Putamen (tissue), 1 donor: ENCODE measurements at places on chromosomes 13 and 19.

DNA sequence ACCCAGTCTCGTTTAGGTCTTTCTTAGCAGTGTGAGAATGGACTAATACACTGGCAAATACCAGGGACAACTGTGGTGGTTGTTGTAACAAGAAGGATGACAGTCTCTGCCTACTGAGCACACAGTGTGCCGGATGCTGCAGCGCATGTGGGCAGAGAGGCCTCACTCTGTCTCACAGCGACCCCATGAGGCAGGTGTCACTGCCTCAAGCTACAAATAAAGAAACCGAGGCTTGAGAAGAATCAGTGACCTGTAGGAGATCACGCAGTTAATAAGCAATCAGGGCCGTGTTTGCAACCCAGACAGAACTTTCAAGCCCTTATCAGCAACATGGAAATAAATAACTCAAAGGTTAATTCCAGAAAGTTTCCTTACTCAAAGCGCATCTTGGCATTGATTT is 40.5 kb upstream of the GAS6 start:
- DNase-seq = peak; percentile 26

- no peak for DNase-seq
These were observed 182.9 kb downstream of the SLITRK6 start for GRCh38 chr13:85616275-85616674.

DNA sequence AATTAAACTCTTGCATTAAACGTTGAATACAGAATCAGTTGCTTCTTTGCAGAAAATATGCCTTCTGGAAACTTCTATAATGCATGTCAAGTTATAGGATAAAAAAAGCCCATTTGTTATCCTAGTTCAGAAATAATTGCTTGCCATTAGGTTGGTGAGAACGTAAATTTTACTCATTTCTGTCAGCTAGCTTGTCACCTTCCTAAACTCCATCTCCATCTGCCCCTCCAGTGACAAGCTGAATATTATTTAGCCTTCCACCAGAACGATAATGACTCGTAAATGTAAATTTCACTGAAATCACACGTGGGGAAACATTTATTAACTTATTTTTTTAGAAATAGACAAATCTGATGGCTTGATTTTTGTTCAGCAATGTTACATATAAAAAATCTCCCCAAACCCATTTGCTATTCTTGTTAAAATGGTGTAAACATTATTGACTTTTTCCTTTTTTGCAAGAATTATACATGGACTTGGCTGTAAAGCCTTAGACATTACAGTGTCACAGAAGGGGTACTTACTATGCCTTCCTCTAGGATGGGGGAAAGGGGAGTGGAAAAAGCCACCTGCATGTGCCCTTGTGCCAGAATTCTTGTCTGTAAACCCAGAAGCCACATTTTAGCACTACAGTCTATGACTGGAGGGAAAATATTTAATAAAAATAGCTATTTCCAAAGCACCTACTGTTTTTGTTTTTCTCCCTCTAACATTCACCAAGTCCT is 326.8 kb downstream of the OXGR1 start:
- DNase-seq = no peak

DNA sequence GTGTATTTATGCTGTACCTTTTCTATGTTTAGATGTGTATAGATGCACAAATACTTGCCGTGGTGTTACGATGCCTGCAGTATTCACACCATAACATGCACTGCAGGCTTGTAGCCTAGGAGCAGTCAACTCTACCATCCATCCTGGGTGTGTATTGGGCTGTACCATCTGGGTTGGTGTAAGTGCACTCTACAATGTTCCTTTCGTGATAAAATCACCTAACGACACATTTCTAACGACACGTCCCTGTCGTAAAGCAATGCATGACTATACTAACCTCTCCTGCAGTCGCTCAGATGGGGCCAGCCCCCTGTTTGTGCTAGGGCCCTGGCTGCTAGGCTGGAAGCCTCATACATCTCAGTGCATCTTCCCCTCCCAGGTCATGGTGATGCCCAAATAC is 18.4 kb downstream of the CD177 start:
- DNase-seq = no peak

DNA sequence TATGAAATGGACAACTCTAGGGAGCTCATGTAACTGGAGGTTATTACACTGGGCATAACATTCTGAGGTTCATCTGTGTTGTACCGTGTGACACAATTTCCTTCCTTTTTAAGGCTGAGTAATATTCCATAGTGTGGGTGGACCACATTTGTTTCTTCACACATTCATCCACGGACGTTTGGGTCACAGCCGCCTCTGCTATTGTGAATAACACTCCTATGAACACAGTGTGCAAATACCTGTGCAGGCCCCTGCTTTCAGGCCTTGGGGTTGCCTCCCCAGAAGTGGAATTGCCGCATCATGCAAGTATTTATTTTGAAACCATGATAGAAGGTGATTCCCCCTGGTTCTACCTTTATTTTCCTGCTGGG is 63.4 kb upstream of the MCF2L start:
- DNase-seq = no peak

DNA sequence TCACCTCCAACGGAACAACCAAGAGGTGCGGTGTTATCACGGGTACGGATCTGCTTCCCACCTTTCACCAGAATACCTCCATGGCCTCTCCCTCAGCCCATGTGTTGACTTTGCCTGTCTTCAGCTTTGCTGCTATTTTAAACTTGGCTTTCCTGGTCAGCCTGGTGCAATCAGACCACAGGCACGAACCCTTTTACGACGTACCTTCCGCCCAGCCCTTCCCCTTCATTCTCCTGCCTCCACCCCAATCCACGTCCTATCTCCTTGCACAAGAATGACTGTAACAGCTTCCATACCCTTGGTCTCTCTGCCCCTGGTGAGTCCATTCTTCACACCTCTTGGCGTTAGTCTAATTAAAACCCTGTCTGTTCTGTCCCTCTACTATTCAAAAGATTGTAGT is 431.7 kb downstream of the EFNB2 start:
- DNase-seq = no peak

DNA sequence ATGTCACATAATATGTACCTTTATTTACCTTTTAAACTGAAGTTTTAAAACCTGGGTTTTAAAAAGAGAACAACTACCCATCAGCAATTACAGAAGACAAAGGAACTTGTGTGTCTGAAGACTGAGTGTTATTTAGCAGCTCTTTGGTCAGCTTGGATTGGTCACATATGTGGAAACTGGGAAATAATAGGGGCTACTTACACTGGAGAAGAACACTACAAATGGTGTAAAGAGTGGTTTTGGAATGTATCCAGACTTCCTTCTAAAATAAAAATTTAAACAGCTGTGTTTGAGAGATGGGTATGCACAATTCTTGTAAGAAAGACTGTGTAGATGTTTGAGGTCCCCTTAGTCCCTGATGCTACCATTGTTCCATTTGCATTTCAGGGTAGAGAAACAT is 13.3 kb downstream of the TNFRSF19 start:
- no peak for DNase-seq

DNA sequence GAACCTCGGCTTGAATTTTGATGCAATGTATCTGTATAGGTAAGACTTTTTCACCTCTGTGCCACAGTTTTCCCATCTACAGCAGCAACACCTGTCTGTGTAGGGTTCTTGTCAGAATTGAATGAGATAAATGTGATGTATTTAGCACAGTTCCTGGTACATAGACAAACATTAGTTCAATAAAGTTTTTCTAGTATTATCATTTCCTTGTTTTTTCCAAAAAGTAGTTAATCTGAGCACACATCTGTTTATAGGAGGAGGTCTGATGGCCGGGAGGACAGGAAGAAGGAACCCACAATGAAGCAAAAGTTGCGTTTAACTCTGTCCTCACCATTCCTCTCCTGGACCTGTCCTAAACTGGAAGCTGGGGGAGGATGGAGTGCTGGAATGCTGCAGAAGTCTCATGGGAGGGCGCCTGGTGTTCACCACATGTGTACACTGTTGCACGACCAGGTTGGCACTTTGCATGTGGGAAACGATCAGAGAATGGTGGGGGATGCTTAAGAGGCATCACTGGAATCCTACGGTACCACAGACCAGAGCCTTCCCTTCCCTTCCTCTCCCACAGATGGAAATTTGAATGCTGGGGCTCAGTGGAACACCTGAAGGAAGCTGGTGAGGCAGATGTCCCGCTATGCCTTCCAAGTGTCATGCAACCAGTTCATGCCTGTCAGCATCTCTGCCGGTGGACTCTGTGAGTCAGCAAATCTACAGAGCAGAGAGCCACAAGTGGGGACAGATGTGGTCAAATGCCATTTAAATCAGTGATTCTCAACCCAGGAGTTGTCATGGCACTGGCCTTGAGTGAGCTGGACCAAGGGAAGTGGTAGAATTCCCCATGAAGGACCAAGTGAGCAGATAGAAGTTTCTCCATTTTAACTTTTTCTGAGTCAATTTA is 315.6 kb downstream of the DLEU7 start:
- no peak for DNase-seq

- no peak for DNase-seq
These were observed 635.4 kb upstream of the ARGLU1 start for GRCh38 chr13:107203146-107203847.

- peak; percentile 83 for DNase-seq
These were observed 3.6 kb downstream of the PRMT1 start for GRCh38 chr19:49680421-49681351.

GRCh38 chr13:33526718-33527117 is 241.2 kb upstream of the STARD13 start:
- no peak for DNase-seq

DNA sequence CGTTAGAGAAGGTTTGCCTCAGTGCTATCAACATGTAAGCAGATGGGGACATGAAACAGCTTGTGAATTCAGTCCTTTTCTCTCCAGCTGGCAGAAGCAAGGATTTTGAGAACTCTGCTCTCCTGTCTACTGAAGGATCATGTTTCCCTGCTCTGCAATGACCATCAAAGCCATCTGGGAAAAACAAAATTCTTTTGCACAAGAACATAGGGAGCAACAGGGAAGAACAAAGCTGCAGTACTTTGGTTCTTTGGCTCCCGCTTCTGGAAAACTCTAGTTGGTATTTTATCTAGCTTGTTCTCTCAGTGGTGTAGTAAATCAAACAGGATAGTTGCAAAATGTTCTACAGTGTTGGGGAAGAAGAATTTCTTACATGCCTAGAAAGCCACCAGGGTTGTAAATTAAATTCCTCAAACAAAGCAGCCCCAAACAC is 270.4 kb downstream of the ENOX1 start:
- DNase-seq = no peak

GRCh38 chr19:18053576-18054219 is 33.0 kb downstream of the IL12RB1 start:
- no peak for DNase-seq

DNA sequence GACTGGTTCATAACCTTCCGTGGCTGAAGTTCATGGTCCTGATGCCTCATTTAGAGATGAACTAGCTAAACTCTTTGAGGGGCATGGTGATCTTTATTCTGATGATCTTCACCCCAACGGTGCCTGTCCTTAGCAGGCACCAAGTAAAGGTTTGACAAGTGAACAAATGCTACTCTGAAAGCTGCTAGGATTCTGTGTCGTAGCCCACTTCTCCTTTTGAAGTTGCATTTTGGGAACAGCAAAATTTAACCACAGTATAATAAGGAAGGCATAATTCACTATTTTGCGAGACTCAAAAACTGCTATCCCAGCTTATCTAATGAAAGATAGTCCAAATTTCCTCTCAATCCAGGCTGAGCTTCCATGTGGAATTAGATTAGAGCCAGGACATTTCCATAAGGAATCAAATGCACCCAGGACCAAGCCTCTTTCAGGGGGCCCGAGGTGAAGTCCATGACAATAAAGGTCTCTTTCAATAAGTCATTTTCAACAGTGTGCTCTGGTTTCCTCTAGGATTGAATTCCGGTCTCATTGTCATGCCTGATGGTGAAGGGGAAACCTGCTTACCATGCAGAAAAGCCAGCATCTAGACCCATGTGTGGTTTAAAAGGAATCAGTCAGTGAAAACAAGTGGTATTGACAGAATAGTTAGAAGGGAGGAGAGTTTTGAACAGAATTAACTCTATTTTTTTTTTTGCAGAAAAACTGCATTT is 23.1 kb downstream of the SIAH3 start:
- DNase-seq = no peak

DNA sequence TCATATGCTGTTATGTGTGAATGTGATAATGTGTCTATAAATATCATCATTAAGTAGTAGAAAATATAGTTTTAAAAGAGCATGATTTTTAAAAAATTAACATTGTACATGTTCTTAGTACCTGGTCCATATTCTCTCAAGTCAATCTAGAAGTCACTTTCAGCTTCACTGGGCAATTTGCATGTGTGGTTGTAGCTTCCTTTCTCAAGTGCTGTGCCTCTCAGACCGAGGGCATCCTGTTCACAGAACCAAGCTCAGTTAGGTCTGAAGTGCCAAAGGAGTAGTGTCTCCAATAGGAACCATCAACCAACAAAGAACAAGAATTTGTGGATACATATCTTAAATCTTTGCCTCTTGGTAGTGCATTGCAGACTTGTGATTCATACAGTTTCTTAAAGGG is 541.8 kb upstream of the SLC10A2 start:
- DNase-seq = no peak

DNA sequence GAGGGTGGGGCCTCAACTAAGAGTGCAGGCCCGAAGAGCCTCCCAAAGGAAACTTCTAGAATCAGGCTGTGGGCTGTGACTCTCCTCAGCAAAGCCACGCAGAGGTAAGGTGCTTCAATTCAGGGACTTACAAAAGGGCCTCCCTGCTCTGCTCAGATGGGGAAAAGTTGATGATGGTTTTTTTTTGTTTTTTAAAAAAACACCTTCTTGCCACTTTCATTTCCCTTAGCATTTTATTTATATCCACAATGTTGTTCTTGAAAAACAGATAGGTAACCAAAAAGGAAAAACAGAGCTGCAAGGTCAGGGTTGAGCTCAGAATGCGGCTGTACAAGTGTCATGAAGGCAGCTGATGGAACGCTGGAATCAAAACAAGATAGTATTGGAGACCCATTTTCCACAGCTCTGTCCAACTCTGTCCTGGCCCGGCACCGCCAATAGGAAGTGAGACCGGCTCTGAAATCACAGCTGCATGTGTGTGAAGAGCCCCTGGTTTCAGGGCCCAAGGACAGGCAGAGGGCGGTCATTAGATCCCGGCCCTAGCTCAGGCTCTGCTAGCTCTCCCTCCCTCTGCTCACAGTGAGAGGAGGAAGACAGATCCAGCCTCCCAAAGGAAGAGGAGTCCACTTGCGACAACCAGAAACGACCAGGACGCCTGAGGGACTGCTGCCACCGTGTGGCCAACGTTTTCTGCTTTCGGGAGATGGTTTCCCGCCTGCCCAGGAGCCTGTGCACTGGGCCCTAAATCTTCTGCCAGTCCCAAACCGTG is 58.3 kb downstream of the KLF2 start:
- peak; percentile 57 for DNase-seq
